Activated CD4-positive, CD25-positive, alpha-beta regulatory T cell treated with anti-CD3 and anti-CD28 coated beads, Interleukin-2, amount 50 U/mL, for 72 hours (primary cell): ENCODE measurements at places on chromosomes 2 and 18.

GRCh38 chr2:112754564-112754963 lies 9.8 kb downstream of the CKAP2L start:
- DNase-seq, result no peak

DNA sequence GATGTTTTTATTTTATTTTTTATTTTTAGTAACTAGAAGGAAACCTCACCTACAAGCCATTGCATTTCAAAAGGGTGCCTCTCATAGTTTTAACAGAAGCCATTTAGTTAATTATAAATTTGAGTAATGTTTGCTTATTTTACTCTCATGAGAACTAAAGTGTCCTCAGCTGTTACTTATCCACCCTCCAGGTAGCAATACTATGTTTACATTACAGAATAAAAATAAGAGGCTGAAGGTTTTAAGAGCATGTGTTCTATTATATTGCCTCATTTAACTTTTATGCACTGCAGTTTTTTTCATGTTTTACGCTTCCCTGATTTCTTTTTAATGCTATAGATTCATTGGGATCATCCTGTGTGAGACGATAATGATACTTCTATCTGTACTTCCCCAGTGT lies 235.5 kb downstream of the THSD7B start:
- DNase-seq, result no peak

GRCh38 chr2:127255146-127255545 lies 35.0 kb upstream of the CYP27C1 start:
- no peak for DNase-seq

DNA sequence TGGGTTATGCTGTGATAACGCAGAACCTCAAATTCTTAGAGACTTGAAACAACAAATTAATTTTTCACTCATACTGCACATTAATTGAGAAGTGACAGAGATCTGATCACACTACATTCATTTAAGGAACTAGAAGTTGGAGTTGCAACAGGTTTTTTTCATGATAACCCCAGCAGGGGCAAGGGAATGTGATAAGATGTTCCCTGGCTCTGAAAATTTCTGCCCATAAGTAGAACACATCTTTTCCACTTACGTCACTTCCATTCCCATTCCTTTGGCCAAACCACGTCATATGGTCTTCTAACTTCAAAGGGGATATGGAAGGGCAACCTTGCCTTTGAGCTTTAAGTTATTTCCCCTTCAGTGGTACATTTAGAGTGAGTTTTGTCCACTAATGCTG lies 29.7 kb upstream of the PSME4 start:
- no peak for DNase-seq

GRCh38 chr2:171327043-171327496 lies 106.7 kb downstream of the METTL8 start:
- no peak for DNase-seq

DNA sequence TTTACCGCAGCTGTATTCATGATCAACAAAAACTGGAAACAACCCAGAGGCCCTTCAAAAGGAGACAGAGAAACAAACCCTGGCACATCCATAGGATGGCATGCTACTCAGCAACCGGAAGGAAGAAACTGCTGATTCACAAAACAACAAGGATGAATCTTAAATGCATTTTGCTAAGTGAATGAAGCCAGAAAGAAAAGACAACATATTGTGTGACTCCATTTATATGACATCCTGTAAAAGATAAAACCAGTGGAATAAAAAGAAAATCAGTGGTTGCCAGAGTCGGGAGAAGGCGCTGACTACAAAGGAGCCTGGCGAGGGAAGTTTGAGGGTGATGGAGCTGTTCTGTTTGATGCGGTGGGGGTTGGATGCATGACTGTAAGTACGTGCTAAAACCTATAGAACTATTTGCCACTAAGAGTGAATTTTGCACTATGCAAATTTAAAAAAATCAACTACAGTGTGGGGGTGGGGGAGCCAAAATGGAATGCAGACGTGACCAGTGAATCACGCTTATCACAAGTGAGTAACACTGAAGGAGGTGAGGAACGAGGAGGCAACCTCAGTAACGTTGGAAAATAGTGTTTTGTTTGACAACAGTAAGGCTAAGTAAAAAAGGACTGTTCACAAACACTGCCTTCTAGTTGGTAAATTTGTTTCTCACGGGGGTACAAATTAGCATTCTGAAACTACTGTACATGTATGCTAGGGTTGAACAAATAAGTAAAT lies 108.9 kb downstream of the INHBB start:
- no peak for DNase-seq

GRCh38 chr18:41643427-41643826 lies 311.6 kb upstream of the PIK3C3 start:
- DNase-seq, result no peak

GRCh38 chr2:204203704-204204103 lies 267.1 kb downstream of the ICOS start:
- DNase-seq, result no peak

DNA sequence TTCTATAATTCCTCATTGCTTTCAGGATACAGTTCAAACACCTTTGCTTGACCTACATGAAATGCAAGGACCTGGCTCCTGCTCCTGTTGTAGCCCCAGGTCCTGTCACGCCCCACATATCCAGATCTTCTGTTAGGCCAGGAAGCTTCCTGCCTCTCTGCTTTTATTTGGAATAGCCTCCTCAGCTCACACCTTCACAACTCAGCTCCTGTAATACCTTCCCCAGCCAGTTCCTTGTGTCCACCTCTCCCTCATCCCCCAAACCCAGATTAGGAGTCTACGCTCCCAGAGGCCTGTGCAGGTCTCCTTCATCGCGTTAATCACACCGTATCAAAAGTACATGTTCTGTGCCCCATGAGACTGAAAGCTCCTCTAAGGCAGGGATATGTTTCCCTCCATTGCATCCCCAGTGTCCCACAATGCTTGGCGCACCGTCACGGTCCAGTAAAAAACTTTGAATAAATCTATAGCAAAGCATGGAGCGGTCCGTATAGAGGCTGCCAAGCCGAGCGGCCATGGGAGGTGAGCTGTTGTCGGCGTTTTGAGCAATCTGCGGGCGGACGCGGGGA lies 371 bp downstream of the MDH1B start:
- no peak for DNase-seq

DNA sequence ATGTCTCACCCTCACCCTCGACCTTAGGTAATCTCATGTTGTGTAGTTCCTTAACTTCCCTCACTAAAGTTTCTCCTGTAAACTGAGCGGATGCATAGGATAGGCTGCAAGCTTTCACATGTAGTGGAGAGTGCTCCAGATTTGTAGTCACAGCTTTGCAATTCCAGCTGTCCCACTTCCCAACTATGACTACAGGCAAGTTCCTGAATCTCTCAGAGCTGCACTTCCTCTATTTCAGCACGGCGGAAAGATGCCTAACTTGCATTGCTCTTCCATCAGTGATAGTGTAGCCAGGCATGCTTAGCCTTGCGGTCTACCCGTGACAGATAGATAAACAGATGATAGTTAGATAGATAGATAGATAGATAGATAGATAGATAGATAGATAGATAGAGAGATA lies 183.1 kb upstream of the CCDC68 start:
- no peak for DNase-seq

GRCh38 chr2:122749405-122749804 lies 994.0 kb downstream of the TSN start:
- DNase-seq, result no peak

GRCh38 chr2:140990416-140990815 lies 1140.4 kb downstream of the LRP1B start:
- no peak for DNase-seq

GRCh38 chr2:143217512-143218115 lies 88.4 kb downstream of the ARHGAP15 start:
- no peak for DNase-seq

DNA sequence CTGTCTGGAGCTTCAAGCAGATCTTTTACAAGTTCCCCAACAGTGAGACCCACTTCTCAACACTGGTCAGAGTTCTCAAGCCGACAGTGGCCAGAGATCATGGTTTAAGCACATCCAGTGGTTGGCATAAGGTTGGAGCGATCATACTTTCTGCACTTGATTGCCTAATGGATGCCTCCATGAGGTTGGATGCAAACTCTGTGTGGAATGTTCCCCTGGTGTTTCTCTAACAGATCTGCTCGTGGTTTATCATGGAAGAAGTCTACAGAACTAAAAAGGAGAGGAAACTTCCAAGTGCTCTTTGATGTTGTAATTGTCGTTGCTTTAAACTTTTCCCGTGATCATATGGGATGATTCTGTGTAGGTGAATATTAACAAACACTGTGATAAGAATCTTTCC lies 60.7 kb downstream of the SH3RF3 start:
- DNase-seq, result no peak

GRCh38 chr2:232234922-232235615 lies 143.5 kb upstream of the ALPP start:
- no peak for DNase-seq

DNA sequence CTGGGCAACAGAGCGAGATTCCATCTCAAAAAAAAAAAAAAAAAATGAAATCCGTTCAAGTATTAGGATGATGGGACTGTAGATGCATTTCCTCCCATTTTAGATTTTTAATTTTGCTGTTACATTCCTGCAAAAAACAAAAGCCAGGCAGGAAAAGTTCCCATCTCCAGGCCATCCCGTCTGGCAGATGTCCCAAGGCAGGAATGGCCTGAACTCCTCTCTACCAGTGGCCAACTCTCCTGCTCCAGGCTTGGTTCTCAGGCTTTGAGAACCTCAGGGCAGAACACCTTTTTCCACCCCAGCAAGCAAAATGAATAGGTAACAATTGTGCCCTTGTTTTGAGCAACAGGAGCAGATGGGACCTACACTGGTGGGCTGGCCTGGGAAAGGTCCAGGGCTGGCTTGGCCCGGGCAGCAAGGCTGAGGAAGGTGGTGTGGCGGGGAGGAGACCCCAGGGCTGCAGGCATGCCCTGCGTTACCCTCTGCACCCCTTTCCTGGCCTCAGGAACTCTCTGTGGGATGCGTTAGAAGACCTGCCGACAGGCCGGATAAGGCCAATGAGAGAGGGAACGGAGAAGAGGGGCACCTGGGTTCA lies 86.0 kb downstream of the FAM210A start:
- no peak for DNase-seq

DNA sequence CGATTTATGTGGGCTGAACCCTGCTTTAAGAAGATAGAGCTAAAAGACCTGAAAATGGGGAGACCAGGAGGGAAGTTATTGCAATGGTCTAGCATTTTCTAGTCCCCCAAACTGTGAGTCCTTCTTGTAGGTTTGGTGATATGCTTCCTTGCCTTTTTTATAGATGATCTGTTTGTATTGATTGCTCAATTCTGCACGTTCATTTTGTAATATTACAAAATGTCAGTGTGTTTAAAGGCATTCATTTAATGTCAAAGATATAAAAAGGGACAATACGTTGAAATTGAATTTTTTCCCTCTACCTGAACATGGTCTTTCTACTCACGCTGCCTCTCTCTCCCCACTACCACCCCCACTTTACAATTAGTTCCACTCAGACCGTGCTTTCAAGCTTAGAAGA lies 5.6 kb upstream of the FIGN start:
- DNase-seq, result no peak

GRCh38 chr2:54569745-54570301 lies 113.7 kb downstream of the SPTBN1 start:
- DNase-seq, result no peak

DNA sequence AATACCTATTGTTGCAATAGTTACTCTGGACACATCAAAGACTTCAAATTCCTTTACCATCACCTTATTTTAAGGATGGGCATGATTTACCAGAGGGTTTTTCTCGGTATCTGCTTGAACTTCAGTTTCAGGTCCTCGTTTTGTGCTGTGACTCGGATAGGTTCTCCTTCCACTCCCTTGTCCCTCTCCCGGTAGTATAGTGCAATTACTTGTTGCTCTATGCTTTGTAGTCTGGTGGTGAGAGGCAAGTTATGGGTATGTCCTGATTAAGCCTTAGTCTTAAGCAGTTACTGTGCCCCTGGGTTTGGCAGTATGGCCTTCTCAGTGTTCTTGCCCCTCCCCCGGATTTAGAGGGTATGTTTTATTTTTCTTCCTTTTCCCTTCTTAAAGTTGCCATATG lies 96.6 kb downstream of the RHBDD1 start:
- no peak for DNase-seq

GRCh38 chr2:70035344-70035844 lies 51.9 kb upstream of the PCBP1 start:
- no peak for DNase-seq

GRCh38 chr2:126850940-126851339 lies 47.8 kb upstream of the TEX51 start:
- DNase-seq, result no peak

GRCh38 chr18:40875101-40875615 lies 1079.9 kb upstream of the PIK3C3 start:
- no peak for DNase-seq

DNA sequence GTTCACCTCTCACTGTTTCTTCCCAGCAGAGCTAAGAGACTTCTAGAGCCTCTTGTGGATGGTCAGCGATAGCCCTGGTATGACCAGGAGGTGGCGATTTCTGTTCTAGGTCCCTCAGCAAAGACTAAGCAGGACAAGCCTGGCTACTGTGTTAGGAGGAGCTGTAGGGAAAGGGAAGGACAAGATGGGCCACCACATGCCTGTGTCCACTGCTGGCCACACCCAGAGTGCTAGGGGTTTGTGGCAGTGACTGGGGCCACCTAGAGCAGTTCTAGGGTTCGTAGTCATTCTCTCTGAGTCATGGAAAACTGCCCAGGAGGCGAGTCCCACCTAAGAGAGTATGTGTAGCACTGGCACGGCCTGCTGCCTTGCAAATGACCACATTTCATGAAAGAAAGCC lies 179.4 kb downstream of the ALPK2 start:
- no peak for DNase-seq

DNA sequence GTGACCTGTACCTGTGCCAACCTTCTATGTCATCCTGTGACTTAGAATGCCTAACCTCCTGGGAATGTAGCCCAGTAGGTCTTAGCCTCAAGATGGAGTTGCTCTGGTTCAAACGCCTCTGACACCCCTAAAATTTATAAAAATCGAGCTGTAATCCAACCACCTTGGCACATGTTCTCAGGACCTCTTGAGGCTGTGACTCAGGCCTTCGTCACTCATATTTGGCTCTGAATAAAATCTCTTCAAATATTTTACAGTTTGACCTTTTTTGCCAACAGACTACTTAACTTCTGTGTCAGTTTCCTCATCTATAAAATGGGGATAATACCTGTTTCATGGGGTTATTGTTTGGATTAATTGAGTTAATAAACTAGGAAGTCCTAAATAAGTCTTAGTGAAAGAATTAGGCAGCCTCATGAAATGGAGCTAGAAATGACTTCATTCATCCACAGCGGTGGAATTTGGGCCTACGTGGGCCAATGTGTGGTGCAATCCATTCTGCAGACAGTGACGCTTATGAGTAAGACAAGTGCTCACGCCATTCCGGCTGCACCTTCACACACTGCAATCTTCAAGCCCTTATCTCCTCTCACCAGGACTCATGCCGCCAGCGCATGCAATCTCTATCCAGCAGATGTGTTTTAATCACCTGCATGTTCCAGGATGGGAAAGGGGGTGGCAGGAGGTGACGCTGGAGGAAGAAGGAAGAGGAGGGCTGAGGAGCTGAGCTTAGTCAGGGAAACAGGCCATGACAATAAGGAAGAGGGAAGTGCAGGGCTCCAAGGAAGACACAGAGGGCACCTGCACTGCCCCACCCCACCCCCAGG lies 2.0 kb upstream of the UBE2F start:
- DNase-seq, result no peak

GRCh38 chr18:42351455-42351854 lies 396.4 kb downstream of the PIK3C3 start:
- no peak for DNase-seq
